ENCODE measurements at places on chromosomes 4 and X. TPM values are rescaled to one million over a fixed set of nuclear protein-coding genes. Genes with fewer than 3 reads are reported as not detected.
A peak's percentile ranks its signal among the peaks of the same experiment; 100 is the strongest.

DNA sequence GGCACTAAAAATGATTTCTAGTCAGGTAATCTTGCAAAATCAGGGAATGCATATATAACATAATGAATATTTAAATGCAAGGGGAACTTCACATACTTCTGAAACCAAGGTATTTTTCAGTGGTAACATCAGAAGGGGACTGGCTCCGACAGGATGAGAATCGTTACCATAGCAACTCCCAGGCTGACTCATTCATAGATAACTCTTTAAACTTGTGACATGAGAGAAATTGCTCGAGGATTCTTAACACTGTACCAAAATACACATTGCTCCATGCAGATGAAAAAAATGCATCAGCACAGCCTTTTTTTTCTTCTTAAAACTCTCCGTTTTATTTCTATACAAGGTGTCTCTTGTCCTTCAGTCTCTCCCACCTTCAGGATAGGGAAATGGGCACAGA, 114.3 kb downstream of the GABRB1 start:
- H3K36me3 ChIP-seq: no peaks in the 10 kb centered on the region
- H3K27ac ChIP-seq: no peak overlapping the region
- no peak for DNase-seq
- H3K27me3 ChIP-seq: no peaks in the 10 kb centered on the region
- peaks cover 5% of the 10 kb centered on the region for H3K4me1 ChIP-seq

DNA sequence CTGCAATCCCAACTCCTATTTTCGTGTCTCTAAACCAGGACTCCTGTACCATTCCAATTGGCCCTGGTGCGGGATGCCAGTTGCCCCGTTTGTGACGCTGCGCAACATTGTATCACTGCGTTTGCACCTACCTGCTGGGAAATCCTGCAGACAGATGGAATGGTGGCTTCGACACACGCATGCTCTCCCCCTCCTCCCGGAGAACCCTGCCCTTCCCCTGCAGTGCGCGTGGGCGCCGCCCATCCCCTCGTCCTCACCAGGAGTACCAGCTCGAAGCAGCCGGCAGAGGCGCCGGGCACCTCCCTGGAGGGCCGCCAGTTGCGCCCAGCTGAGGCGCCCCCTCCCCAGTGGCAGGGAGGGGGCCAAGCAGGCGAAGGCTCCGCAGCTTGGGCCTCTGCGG, 1.4 kb downstream of the DGKK start:
- no peaks in the 10 kb centered on the region for H3K36me3 ChIP-seq
- no peak for DNase-seq
- H3K4me3 ChIP-seq: no peak overlapping the region
- H3K27ac ChIP-seq: no peak overlapping the region
- no peaks in the 10 kb centered on the region for H3K4me1 ChIP-seq

- H3K27me3 ChIP-seq: no peaks in the 10 kb centered on the region
- DNase-seq: no peak
- no peak overlapping the region for H3K4me3 ChIP-seq
- no peak overlapping the region for H3K27ac ChIP-seq
Observed at GRCh38 chr4:76703123-76703490, 194.8 kb downstream of the SOWAHB start.

GRCh38 chr4:174714393-174715211, 114.4 kb downstream of the GLRA3 start:
- H3K4me1 ChIP-seq: no peaks in the 10 kb centered on the region
- H3K27ac ChIP-seq: no peak overlapping the region
- no peak for DNase-seq
- no peaks in the 10 kb centered on the region for H3K27me3 ChIP-seq
- H3K36me3 ChIP-seq: no peaks in the 10 kb centered on the region

DNA sequence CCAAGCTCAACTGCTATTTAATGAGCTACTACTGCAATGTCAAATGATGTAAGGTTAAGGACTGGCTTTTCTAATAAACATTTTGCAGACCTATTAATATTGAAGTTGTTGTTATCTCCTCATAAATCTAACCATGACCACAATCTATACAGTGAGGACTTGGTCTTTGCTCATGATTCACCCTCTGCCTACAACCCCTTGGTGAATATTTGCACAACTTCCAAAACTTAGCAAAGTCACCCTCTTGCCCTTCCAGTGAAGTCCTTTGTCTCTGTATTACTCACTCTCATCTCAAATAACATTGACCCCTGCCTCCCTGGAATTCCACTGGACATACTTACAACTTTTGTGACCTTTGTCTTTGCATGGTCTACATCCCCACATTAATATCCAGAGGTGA, 204.5 kb downstream of the KCNIP4 start:
- H3K27ac ChIP-seq: no peak overlapping the region
- no peaks in the 10 kb centered on the region for H3K4me1 ChIP-seq
- no peak overlapping the region for H3K4me3 ChIP-seq

DNA sequence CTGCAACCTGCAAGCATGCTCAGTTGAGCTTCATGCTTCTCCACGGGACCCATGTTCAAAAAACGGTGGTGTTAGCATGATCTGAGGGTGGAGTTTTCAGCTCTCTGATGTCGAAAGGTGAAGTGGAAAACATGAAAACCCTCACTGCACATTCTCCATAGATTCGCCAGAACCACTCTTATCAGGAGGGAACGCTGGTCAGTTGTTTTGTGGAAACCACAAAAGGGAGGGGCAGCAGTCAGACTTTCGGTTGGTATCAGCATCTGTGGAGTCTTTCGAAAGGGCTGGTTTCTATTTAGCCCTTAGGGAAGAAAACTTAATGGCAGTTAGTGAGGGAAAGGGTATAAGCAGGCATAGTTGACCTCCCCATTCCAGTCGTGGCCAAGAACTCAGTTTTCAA, 12.6 kb downstream of the PPA2 start:
- peaks cover 19% of the 10 kb centered on the region for H3K4me1 ChIP-seq
- H3K27ac ChIP-seq: no peak overlapping the region
- no peaks in the 10 kb centered on the region for H3K36me3 ChIP-seq
- H3K4me3 ChIP-seq: no peak overlapping the region
- no peak for DNase-seq
- H3K27me3 ChIP-seq: no peaks in the 10 kb centered on the region

DNA sequence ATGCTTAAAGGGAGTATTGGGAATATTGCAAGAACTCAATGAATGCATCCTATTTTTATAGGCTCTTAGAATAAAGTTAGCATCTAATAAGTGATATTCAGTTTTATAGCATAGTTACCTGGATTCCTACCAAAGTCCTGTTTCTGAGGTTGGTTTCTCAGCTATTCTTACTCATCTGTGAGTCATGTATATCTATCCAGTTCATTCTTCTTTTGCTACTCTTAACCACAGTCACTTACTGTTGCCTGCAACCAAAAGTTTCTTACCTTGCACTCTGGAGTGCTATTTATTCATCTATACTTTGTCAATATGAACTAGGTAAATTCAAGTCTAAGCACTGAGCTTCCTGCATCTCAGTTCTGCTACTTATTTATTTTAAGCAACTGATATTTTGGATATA, 322.5 kb downstream of the HS3ST1 start:
- H3K27ac ChIP-seq: no peak overlapping the region
- H3K36me3 ChIP-seq: no peaks in the 10 kb centered on the region
- no peak for DNase-seq
- no peaks in the 10 kb centered on the region for H3K27me3 ChIP-seq
- no peak overlapping the region for H3K4me3 ChIP-seq

GRCh38 chr4:37648084-37648817, 37.9 kb downstream of the RELL1 start:
- H3K4me3 ChIP-seq: no peak overlapping the region
- no peak overlapping the region for H3K27ac ChIP-seq
- H3K27me3 ChIP-seq: no peaks in the 10 kb centered on the region
- peak; percentile 90 for DNase-seq

GRCh38 chr4:79987401-79987800, 85.6 kb downstream of the ANTXR2 start:
- H3K27me3 ChIP-seq: no peaks in the 10 kb centered on the region
- no peak overlapping the region for H3K4me3 ChIP-seq
- peaks cover 4% of the 10 kb centered on the region for H3K4me1 ChIP-seq
- no peak for DNase-seq

Gene ADAMTS3
- polyA plus RNA-seq: 0.42 TPM

Gene GPR78
- not detected for polyA plus RNA-seq

Data from heart left ventricle (tissue), 16 donors.